ENCODE measurements at places on chromosomes 4 and X.

DNA sequence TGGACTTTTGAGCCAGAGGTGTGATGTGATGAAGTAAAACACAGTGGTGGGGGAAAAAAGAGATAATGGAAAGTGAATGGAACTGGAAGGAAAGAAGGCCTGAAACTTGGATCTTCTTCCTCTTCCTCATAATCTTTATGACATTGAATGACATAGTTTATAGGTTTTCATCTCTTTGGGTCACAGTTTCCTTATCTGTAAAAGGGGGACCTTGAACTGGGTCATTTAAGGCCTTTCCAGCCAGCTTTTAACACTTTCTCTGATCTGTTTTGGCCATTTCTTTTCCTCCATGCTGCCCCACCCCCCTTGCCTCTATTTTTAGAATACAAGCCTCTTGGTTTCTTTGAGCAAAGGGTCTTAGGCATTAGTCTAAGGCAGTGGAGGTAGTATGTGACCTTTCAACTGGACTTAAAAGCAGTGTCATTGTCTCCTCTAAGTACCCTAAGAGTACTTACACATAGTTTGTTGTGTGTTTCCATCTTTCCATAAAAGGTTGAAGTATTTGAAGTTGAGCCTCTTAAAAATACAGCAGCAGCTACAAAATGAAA, 7.8 kb downstream of the CPEB2 start:
- DNase-seq, result no peak

GRCh38 chr4:148737061-148737770, 295.0 kb upstream of the NR3C2 start:
- DNase-seq, result no peak

GRCh38 chrX:130846746-130847145, 56.3 kb downstream of the ENOX2 start:
- DNase-seq, result no peak

DNA sequence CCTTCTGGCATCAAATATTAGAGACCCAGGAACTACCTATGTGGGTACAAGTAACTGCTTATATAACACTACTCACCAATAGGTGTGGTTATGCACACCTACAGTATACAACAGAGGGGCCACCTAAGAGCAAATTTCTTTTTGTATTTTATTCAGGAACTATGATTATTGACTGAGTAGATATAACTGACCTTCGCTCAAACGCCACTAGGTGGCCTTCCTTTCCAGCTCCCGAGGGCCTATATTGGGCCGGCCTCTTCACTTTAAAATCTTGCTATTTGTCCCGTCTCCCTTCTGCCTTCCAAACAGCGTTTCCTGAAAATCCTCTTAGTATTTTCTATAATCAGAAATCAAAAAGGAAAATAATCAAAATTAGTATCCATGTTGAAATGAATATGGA, 19.9 kb upstream of the PABPC5 start:
- DNase-seq, result no peak

GRCh38 chrX:103254921-103255493, at the start of gene TCEAL8:
TCEAL8 (minus strand) TSS chrX:103255155; CDS start chrX:103253979, 1,176 bp downstream.
- peak; percentile 78 for DNase-seq

GRCh38 chr4:168317621-168318020, 931 bp downstream of the DDX60 start:
- DNase-seq, result no peak

GRCh38 chrX:17595456-17596035, 141.7 kb upstream of the SCML1 start:
- DNase-seq, result no peak

DNA sequence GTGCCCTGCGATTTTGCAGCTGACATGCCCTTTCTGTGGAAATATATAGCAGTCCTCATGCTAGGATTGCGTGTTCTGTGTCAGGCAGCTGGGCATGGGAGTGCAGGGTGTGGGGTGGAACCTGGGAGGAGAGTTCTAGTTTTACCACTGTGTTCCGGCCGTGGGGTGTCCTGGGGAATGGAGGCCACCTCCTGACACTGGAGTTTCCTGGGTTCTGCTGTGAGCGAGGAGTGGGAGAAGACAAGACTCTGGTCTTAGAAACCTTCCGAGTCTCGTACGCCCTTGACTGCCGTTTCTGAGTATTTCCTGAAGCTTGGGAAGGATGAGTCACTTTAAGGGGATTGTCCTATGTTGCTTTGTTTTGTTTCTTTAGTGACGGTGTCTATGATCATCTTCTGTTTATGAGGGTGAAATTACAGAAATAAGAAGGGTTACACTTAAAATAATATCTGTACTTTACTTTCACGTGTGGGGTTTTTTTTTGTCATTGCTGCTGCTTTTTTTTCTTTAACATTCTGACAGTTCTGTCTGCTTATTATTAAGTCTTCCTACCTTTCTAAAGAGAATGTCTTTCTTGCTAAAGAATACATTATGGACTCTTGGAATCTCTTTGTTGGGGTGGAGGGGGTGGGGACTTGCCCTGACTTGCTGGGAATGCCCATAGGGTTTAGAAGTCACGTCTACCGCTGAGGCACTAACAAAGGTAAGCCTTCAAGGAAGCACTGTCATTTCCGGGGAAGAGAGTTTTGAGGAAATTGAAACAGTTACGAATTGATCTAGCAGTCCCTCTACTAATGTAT, 19.1 kb downstream of the CD99 start:
- DNase-seq, result no peak

DNA sequence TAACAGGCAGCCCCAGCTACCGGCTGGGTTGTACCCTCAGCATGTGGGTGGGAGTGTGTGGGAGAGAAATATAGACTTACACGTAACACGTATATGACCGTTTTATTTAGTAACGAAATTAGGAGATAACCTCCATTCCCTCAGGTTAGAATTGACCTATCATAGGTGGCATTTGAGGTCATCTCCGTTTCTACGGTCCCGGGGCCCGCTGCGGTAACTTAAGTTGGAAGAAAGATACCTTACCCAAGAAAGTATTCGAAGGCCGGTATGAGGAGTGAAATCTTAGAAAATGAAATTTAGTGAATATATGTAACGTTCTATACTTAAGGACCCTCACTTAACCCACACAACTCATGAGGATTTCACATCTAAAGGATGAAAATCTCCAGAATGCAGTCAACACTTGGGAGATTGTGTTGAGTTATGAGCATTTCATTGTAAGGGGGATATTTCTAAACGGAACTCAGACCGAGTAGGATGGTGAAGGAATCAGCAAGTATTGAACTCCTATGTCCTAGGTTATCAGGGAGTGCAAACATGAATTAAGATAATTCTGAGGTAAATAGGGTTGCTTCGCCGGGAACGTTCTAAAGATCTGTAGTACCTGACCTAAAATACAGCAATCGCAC, 891 bp downstream of the CISD2 start:
- no peak for DNase-seq

- peak; percentile 67 for DNase-seq
These were observed 531 bp downstream of the CAMK2D start for GRCh38 chr4:113760795-113761619.

- DNase-seq, result no peak
These were observed 72.4 kb downstream of the IL21 start for GRCh38 chr4:122548452-122548851.

GRCh38 chr4:148443512-148444295, 1.5 kb upstream of the NR3C2 start:
- DNase-seq, result peak; percentile 49

GRCh38 chrX:56794404-56795230, 65.6 kb downstream of the NBDY start:
- DNase-seq, result no peak

DNA sequence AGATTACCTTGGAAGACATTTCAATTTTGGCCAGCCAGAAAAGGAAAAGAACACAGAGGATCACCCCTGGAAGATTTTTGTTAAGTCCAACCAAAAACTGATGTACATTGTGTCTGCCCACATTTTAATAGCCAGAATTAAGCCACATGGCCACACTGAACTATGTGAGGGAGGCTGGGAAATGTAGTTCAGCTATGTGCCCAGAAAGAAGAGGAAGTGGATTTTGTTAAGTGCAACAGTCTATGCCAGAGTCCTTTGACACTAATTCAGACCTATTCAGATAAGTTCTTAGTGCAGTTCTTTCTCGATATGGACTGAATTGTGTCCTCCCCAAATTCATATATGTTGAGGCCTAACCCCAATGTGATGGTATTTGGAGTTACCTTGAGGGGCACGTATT, 18.4 kb downstream of the PRPS1 start:
- no peak for DNase-seq

DNA sequence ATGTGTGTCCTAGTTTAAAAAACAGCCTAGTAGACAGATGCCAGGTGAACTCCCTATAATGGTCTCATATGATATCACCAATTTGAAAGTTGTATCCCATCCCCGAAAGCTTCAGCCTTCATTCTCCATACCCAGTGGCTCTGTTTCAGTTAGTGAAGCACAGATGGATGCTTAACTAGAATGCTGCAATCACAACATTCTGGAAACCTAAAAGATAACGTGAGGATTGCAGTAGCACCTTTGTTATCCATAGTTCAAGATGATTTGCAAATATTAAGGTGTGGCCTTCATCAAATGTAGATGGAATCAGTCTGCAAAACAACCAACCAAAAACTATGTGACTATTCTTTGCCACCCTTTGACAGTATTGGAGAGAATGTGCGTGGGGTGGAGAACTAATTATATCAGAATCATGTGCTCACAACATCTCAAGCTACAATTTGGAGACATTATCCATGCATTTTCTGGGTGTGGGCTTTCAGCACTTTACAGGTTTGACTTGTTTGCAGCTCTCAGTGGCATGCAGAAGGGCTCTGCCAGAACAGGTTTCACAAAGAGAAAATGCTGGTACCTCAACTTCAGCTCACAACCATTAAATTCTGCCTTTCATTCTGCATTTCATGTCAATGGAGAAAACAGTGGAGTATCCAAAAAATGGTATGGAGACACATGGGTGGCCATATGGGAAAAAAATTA, 18.3 kb upstream of the PPID start:
- no peak for DNase-seq

- no peak for DNase-seq
These were observed 83.7 kb downstream of the FREM3 start for GRCh38 chr4:143616771-143617170.

GRCh38 chr4:104973708-104974107, 173.0 kb upstream of the TET2 start:
- no peak for DNase-seq

- DNase-seq, result no peak
These were observed 274.9 kb upstream of the LCORL start for GRCh38 chr4:18296411-18296810.

- DNase-seq, result no peak
These were observed 112.2 kb upstream of the PSAPL1 start for GRCh38 chr4:7546809-7547367.

GRCh38 chr4:183244506-183244905, 75.6 kb downstream of the CLDN22 start:
- DNase-seq, result no peak

- DNase-seq, result no peak
These were observed 100.5 kb downstream of the TMEM131L start for GRCh38 chr4:153566631-153567150.

DNA sequence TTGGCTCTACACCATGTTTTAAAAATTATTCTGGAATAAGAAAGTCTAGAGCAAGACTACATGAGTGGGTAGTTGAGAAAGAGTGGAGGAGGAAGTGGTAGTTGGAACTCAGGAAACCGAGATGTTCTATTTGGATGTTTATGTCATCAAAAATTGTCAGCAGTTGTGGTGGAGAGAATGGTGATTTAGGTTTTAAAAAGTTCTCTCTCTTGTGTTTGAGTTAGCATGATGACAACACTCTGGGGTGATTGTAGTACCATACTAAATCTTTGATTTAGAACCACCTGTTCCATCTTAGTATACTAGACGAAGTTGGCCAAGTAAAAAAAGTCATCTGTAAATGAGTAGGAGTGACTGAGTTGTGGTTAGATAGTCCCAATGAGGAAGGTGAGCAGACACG, 40.7 kb downstream of the KLHL2 start:
- no peak for DNase-seq

GRCh38 chrX:117919755-117920154, 196.9 kb downstream of the KLHL13 start:
- no peak for DNase-seq

DNA sequence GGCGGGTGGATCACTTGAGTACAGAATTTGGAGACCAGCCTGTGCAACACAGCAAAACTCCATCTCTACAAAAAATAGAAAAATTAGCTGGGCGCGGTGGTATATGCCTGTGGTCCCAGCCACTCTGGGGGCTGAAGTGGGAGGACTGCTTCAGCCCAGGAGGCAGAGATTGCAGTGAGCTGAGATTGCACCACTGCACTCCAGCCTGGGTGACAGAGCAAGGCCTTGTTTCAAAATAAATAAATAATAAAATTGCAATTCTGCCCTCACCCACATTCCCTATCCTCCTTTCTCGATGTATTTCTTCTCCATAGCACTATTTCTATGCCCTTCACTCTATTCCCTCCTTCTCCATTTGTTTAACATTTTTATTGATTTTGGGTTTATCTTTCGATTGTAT, 8.7 kb upstream of the SLAIN2 start:
- DNase-seq, result no peak

- no peak for DNase-seq
These were observed 278.7 kb upstream of the CLNK start for GRCh38 chr4:10963241-10963640.

- DNase-seq, result no peak
These were observed 170.7 kb downstream of the COL4A6 start for GRCh38 chrX:108267557-108267956.

DNA sequence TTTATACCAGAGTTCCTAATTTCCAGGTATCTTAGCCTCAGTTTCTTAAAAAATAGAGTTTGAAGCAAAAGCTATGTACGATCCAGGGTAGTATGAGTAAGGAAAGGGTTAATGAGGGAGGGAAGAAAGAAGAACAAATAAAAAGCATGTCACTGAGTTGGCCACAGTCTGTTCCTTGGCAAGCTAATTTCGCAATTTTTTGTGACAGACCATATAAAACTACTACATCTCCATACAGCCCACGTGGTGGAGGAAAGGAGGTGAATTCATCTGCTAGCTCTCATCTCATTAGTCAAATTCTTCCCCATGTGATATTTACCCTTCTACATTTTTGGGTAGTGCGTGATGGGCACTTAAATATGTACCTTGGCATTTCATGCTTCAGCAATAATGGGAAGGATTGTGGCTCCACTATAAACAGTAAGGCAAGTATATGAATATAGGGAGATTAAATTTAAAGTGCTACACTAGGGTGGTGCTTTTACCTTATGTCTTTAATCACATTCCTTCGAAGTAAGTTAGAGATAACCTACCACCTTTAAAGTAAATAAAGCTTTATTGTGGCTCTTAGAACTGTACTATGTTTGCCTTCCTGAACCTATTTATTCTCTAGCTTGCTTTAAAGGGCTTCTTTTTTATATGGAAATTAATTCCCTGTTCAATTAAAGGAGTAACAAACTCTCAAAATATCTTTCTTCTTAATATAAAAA, 102.1 kb upstream of the VAMP7 start:
- DNase-seq, result no peak

- DNase-seq, result no peak
These were observed 18.6 kb upstream of the RNF128 start for GRCh38 chrX:106707771-106708454.
